Left ventricle myocardium superior (tissue), 1 donor: ENCODE measurements at places on chromosomes 12 and 14. TPM values are rescaled to one million over a fixed set of nuclear protein-coding genes. Genes with fewer than 3 reads are reported as not detected.

GRCh38 chr12:40240779-40241178 lies 16.0 kb downstream of the LRRK2 start:
- no peak for DNase-seq

GRCh38 chr12:106341086-106341877 lies 16.3 kb upstream of the POLR3B start:
- no peak for DNase-seq

DNA sequence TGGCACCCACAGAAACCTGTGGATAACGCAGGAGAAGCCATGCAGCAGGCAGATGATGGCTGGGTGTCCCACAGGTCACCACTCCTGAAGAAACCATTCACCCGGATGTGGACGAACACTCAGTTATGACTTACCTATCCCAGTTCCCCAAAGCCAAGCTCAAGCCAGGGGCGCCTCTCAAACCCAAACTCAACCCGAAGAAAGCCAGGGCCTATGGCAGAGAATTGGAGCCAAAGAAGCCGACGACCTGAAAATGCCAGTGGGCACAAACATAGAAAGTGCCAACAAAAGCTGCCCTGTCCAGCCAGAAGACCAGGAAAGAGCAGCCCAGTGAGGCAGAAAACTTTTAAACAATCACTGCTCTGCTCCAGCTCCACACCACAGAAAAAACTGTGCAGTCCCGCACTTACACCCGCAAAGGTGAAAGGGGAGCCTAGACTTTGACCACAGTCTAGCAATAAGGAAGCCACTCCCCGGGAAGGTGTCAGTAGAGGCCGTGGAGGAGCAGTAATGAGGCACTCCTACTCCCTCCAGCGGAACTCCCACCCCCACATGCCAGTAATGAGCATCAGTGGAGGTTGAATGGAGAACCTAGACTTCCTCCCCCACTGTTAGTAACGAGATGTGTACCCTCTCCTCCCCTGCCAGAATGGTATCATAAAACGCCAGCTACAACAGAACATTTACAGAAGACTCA lies 6.0 kb upstream of the ACVRL1 start:
- DNase-seq = no peak

DNA sequence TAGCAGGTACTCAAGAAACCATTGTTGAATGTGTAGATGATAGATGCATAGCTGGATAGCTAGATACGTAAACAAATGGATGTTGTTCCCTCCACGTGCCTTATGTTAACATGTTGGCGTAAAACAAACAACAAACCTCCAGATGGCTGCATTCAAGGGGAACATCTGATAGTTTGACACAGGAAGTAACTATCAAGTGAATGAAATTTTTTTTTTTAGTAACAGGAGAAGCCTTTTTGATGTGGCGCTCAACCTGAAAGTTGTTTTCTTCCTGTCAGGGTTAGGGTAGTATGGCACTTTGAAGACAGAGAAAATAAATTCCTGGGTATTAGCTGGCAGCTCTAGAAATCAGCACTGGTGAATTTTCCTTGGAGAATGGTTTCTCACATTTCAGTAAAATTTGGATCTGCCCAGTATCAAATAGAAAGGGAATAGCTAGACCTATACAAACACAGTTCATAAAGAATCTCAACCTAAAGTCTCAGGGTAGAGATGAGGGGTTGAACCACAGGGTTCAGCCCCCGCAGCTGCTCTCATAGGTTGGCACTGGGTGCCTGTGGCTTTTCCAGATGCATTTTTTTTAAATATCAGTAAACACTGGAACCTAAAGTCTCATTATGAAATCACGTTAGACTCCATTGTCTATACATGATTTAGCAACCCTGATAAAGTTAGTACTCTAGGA lies 18.8 kb upstream of the RAP1B start:
- no peak for DNase-seq

- DNase-seq = no peak
These were observed 32.7 kb upstream of the RNU6-7 start for GRCh38 chr14:32169191-32169590.

DNA sequence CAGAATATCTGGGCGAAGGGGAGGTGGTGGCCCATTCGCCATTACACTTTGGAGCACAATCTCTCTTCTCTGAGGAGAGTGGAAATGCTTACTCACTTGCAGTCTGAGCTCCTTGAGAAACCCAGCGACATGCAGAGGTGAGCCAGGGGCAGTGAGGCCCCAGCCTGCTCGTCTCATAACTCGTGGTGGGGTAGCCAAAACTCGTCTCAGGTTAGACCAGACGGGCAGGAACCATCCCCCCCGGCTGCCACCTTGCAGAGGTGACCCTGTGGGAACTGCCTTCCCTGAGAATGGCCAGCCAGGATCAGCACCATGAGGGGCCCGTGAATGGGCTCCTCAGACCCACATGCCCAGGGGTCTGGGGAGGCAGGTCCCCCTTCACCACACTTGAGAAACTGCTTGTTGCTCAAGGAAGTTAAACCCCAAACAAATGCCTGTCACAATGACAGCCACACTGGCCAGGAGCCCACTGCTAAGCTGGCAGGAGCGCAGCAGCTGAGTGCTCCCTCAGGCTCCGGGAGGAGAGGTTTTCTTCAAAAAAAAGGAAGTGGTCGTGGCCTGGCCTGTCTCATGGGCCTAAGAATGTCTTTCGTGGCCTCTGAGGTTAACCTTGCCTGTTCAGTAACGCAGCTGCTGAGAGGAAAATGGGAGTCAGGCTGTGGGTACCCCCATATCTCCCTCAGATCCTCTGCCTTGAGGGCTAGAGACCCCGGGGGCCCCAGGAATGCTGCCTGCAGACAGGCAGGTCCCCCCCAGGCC lies 9.2 kb upstream of the ALDH2 start:
- DNase-seq = peak; percentile 79

DNA sequence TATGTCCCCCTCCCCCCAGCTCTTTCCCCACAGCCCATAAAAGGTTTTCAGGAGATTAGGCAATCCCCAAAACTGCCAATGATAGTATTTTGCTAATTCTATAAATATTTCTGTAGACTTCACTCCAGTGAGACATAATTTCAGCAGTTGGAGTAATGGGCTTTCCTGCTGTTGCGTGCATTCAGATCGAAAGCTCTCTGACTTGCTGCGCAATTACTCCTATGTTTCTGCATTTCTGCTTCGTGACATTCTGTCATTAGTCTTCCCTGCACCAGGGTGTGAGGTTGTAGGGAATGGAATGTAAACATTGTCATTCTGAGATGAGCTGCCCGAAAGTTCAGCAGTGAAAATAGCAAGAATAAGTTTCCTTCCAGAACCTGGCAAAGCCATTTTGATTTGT lies 58.2 kb downstream of the SAMD4A start:
- no peak for DNase-seq

DNA sequence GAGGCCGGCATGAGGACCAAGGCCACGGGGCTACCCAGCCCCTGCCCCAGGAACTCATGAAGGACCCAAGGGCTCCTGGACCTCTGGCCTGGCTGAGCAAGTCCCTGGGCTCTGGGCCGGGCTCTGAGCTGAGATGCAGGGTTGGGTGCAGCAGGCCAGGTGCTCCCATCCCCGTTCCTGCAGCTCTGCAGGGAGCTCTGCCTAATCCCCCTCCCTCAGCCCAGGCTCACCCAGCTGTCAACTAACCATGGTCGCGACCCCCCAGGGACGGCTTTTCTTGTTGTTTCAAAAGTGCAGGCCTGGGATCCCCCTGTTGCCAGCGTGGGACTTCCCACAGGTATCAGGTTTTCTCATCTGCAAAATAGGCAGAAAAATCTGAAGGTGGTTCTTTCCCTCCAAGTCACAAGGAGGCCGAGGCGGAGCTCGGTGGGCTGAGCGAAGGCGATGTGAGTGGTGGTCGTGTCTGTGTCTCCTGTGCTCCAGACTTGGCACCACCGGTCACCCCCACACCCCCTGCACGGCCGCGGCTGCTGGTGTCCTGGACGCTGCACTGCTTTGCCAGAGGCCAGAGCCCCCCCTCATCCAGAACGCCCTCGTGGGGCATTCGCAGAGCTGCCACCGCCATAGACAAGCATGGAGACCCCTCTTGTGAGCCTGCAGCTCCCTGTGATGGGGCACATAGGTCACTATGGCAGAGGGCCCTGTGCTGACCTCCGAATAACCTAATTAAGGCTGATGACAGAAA lies 22.5 kb upstream of the GALNT9 start:
- DNase-seq = peak; percentile 18

GRCh38 chr14:53389202-53389601 lies 236.1 kb upstream of the DDHD1 start:
- no peak for DNase-seq

DNA sequence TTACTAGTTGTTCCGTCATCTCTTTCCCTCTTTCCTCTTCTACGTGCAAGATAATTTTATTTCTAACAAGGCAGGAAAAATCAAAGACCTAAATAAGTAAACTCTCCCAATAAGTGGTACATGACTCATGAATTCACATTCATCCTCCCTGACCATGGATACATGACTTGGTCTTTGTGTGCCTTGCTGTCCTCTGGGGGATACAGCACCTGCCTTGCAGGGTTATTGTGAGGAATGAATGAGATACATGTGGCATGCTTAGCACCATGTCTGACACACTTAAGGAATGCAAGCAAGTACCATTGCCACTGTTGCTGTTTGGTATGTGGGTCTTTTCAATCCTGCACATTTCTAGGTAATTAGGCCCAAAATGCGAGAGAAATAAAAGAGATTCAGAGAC lies 208.4 kb downstream of the DPF3 start:
- no peak for DNase-seq

DNA sequence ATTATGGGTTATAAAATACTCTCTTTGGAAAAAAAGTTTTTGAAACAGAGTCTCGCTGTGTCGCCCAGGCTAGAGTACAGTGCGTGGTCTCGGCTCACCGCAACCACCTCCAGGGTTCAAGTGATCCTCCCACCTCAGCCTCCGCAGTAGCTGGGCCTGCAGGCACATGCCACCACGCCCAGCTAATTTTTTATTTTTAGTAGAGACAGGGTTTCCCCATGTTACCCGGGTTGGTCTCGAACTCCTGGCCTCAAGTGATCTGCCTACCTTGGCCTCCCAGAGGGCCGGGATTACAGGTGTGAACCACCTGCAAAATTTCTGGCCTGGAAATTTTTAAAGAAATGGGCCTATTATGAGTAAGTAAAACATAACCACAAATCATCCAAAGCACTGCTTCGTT lies 3.8 kb downstream of the USP15 start:
- DNase-seq = no peak

DNA sequence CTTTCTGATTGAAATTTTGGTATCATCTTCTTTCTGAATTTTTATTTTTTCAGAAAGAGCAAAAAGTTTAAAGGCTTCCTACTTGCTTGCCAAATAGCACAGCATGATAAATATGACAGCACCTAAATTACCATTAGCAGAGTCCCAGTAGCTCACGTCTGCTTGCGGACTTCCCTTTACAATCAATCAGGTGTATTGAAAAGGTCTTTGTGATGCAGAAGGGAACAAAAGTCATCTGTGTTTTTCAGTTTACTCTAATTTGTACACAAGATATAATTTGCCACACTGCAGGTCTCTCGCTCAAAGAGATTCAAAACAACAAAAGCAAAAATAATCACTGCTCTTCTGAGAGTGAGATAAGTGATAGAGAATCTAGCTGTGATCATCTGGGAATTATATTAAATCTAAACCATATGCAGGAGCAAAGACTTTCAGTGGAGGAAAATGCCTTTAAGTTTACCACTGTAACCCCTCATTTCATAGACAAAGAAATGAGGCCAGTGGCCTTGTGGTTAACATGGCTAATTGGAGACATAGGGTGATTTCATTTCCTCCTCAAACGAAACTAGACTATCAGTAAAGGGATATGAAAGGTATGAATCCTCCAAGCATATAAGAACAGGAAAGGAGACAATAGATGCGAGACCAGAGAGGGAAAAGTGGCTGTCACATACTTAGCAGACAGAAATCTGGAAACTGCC lies 240.8 kb upstream of the TMPO start:
- no peak for DNase-seq

DNA sequence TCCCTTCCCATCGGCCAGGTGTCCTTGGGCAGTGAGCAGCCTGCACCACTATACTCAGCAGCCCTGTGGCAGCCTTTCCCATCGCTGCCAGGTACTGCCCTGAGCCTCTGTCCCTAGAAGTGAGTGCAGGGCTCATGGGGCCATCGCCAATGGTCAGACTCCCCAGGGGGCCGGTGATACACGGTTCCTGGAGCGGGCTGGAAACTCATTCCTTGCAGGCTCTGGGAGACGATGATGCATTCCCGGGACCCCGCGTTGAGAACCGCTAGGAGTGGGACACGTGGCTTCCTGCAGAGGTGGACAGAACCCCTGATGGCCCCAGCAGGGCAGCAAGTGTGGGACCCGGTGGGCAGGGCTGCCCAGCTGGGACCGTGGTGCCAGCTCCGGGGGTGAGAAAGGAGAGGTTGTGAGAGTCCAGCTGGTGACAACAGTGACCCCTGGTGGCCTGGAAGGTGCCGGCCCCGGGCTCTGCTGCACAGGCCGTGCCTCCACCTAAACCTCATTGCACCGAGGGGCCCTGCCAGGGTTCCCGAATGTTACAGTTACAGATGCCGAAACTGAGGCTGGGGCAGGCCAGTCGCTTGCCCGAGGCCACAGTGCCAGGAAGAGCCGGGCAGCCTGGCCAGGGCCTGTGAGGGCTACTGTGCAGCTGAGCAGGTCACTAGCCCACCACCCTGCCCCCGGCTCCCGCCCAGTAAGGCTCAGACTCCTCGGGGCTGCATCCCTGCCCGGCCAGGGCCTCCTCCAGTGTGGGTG lies 33.8 kb downstream of the FBRSL1 start:
- peak; percentile 80 for DNase-seq

- peak; percentile 76 for DNase-seq
These were observed 4.7 kb downstream of the LTB4R start for GRCh38 chr14:24315807-24316596.

- DNase-seq = no peak
These were observed 688 bp downstream of the C12orf71 start for GRCh38 chr12:27081668-27082111.

DNA sequence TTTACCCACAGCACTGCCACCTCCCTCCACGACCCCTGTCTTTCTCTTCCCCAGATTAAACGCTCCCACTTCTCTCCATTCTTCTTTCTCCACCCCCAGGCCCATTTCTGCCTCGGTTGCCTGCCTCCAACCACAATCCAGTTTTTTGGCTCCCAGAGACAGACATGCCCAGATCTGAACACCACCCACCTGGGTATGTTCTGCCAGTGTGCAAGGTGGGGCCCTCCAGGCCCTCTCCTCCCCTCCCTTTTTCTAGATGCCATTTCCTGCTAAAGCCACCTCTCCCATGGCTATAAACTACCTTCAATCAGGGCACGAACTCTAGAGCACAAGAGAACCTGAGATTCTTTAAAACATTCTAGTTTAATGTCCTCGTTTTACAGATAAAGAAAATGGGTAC lies 63.3 kb downstream of the IRF2BPL start:
- DNase-seq = no peak

- DNase-seq = no peak
These were observed 56.2 kb downstream of the ARL6IP4 start for GRCh38 chr12:123036466-123037285.

GRCh38 chr14:92513966-92514843 lies 624 bp downstream of the RIN3 start:
- peak; percentile 59 for DNase-seq

FSCB gene
- total RNA-seq = not detected

ESR2 gene
- total RNA-seq = 0.47 TPM

ACSM4 gene
- not detected for total RNA-seq

VPS33A gene
- total RNA-seq = 10.9 TPM

HPD gene
- 2.2 TPM for total RNA-seq

MYRFL gene
- total RNA-seq = not detected

OR11G2 gene
- not detected for total RNA-seq

ST8SIA1 gene
- total RNA-seq = 2.6 TPM

GALNT16 gene
- total RNA-seq = 101 TPM
